Right ventricle myocardium superior (tissue), 1 donor: ENCODE measurements at places on chromosomes 7 and 10. TPM values are rescaled to one million over a fixed set of nuclear protein-coding genes. Genes with fewer than 3 reads are reported as not detected.

Gene VPS50
- total RNA-seq, result 17.8 TPM

Gene EBF3
- total RNA-seq, result 6.2 TPM

Gene CABCOCO1
- total RNA-seq, result not detected

Gene AIFM2
- 20.2 TPM for total RNA-seq

Gene METTL27
- total RNA-seq, result 0.43 TPM

Gene SPACDR
- total RNA-seq, result 0.81 TPM

Gene TDRD1
- total RNA-seq, result 5.8 TPM

Gene CCT6A
- 67.2 TPM for total RNA-seq
